ENCODE measurements at places on chromosomes 3 and 15.
A peak's percentile ranks its signal among the peaks of the same experiment; 100 is the strongest.

DNA sequence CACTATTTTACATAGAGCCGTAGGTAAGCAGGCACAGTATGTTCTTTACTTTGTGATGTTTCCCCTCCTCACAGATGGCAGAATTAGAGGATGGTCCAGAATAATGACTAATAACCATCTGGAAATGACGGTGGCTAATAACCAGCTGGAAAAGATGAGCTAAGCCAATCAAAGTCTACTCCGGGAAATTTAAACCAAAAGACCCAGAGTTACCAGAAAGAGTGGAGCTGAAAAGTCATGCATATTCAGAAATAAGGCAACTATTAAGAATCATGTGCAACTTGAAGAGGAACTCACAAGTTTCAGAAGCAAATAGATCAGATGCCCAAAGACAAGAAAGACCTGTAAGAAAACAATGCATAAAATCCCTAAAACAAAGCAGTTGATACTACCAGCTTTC is 33.6 kb downstream of the DMXL2 start:
- no peak for DNase-seq

GRCh38 chr15:73678498-73678897 is 5.7 kb upstream of the CD276 start:
- no peak for DNase-seq

- DNase-seq, result peak; percentile 15
These were observed at the start of gene APBA2 for GRCh38 chr15:28885630-28886430. TSS of gene APBA2 (plus strand) at chr15:28885974. CDS start at chr15:29053885, 167,911 bp downstream.

DNA sequence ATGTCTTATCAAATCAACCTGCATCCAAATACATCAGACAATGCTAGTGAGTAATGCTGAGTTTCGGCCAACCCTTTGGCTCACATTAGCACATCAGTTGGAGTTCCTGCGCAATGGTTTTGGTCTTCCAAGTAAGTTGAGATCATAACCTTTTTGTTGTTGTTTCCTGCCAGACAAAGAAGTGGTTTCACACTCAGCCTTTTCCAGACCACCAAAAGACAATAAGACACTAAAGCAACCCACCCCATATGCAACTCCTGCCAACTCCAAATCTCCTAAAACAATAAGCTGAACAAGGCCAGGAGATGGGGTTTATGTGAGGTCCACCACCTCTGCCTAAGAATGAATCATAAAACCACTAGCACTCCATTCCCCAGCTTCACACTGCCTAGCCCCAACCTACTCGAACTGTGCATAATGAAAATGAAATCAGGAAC is 177.0 kb downstream of the ERC2 start:
- DNase-seq, result no peak

- DNase-seq, result no peak
These were observed 12.9 kb downstream of the SLC25A20 start for GRCh38 chr3:48885753-48886152.

DNA sequence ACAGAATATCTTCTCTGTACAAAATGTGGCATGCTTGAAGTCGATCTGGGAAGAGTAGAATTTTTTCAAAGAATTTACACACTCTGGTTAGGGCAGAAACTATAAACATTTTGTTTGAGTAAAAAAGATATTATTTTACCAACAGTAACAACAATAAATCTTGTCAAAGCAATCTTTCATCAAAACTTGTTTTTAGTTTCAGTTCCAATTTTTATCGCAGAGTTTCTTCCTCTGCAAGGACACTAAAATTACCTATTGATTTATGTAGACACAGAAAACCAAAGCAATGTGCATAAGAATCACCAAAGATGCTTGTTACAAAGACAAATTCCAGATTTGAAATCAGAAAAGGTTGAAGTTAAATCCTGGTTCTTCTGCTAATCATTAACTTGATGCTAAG is 61.9 kb downstream of the CGGBP1 start:
- no peak for DNase-seq

DNA sequence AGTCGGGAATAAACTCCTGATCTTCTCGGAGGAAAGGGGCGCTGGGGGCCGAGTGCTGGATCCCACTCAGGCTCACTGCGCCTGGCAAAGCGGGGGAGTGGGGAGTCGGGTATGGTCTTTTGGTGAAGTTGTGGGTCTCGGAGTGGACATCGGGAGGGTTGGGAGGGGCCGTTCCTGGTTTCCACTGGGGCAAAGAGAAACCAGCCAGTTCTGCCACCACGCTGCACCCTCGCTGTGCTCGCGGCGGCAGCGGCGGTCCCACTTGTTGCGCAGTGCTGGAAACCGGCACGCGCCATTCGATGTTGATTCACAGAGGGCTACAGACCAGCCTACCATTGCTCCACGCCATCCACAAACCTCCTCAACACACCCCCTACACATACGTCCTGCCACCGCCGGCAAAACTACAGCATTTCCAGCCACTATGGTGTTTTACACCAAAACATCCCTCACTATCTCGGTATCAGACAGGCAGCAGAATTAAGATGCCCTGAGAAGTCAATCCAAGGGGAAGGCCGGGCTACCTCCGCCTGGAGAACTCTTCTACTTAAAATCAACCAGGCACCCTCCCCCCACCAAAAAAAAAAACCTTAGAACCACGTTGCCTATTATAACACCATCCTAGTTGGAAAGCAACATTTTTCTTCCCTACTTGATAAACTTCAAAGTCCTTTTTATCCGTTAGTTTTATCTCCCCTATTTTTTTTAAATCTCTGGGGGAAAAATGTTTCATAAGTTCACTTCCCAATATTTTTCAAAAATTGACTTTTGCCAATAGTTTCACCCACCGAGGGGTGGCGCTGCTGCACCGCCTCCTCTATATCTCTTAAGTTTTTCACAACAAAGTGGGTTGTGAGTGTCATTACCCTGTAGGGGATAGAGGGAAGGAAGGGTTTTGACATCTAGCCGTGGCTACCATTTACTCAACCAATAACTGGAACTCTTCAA is 3.6 kb downstream of the BCL6 start:
- DNase-seq, result no peak

All from activated CD8-positive, alpha-beta memory T cell treated with anti-CD3 and anti-CD28 coated beads for 4 hours (primary cell).